ENCODE measurements at places on chromosomes 3 and 15.
A peak's percentile ranks its signal among the peaks of the same experiment; 100 is the strongest.

- DNase-seq = peak; percentile 15
These were observed 108.5 kb downstream of the ZIC4 start for GRCh38 chr3:147297761-147298350.

- no peak for DNase-seq
These were observed 91.6 kb downstream of the MBNL1 start for GRCh38 chr3:152360302-152360701.

DNA sequence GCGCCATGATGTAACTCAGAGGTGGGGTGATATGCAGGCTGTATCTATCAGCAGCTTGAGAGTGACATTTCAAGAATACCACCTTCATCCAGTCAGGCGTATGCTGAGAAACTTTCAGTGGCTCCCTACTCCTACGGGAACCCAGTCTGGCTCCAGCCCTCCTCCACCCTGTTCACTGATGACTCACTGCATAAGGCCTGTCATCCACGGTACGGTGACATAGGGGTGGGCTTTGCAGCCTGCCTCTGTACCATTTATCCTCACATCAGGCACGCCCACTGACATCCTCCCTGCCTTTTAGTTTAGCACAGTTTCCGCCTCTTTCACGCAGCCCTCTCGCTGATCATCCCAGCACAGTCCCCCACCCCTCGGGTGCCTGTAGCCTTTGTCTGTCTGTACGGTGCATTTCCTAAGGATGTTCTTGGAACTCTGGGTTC is 11.7 kb downstream of the PXYLP1 start:
- DNase-seq = no peak

DNA sequence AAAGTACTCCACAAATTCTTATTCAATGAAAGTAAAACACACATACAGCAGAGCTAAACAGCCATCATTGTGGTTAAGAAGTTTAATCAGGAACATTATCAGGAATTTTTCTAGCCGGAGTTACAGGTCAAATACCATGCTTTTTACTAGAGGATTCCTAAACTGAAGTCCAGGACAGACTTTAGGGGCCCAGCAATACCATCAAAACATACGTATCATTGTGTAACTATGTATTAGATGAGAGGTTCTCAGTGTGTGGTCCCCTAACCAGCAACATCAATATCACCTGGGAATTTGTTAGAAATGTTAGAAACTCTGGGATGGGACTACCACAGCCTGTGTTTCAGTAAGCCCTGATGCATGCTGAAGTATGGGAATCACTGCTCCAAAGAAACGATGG is 404.2 kb upstream of the IL12A start:
- DNase-seq = no peak

DNA sequence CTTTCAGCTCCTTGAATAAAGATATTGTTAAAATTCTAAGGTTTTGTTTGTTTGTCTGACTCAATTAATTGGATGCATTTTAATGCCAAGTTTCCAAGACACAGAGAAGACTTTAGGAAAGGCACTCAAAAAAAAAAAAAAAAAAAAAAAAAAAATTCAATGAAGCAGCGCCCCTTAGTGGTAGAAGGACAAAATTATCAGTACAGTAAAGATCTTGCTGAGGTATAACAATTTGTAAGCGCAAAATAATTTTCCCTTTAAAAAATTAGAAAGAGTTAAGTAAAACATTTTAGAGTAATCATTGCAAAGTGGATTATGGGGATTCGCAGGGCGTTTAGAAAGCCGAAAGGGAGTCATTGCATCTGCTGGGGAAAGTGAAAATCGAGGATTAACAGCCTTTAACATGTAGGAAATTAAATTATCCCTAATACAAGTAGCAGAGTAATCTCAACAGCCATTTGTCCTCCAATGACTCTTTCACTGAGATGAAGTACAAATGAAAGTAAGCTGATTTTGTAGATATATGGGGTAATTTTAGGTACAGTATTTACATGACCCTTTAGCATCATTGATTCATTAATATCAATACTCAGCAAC is 5.8 kb upstream of the DIS3L start:
- peak; percentile 80 for DNase-seq

GRCh38 chr15:91790836-91791235 is 62.7 kb upstream of the SLCO3A1 start:
- no peak for DNase-seq

- DNase-seq = no peak
These were observed 102.8 kb downstream of the ARRDC4 start for GRCh38 chr15:98063315-98063714.

DNA sequence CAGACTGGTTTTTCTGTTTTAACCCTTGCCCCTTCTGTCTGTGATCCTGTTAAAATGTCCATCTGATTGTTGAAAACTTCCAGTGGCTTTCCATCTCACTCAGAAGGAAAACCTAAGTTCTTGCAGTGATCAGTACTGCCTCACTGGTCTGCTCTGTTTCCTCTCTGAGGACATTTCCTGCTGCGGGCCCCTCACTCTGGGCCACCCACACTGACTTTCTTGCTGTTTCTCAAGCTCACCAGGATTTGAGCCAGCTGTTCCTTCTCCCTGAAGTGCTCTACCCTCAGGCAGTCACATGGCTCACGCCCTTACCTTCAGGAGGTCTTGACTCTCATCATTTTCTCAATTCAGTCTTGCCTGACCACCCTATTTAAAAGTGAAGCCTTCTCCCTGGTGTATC is 1.8 kb downstream of the GRK7 start:
- DNase-seq = no peak
